Activated CD8-positive, alpha-beta memory T cell treated with anti-CD3 and anti-CD28 coated beads, Interleukin-2, amount 10 ng/mL, durations not matched to agents 7 days and 5 days (primary cell): ENCODE measurements at places on chromosomes 5 and 9.

DNA sequence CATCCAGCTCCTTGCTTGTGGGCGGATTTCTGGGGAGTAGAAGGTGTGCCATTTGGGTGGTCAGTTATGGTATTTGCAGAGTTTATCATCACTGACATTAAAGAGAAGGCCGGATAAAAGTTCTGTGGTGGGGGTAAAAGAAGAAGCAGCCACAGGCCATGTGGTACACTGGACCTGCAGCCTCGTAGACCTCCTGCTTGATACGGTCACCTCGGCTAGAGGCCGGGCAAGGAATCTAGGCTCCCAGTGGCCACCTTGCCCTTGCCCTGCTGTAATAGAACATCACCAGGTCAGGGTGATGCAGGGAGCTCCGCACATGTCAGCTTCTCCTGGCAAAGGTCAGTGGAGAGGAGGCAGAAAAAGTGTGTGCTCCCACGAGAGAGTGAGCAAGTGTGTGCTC lies 376.1 kb upstream of the IRX4 start:
- no peak for DNase-seq
- no peak overlapping the region for H3K4me3 ChIP-seq
- H3K27ac ChIP-seq: no peak overlapping the region
- no peaks in the 10 kb centered on the region for H3K4me1 ChIP-seq
- H3K36me3 ChIP-seq: no peaks in the 10 kb centered on the region

GRCh38 chr9:6946583-6947166 lies 188.9 kb downstream of the KDM4C start:
- H3K4me1 ChIP-seq: peaks cover 9% of the 10 kb centered on the region
- H3K27ac ChIP-seq: no peak overlapping the region
- no peak for DNase-seq

GRCh38 chr9:133761641-133762248 lies 23.6 kb upstream of the SARDH start:
- no peak overlapping the region for H3K27ac ChIP-seq
- H3K4me3 ChIP-seq: no peak overlapping the region

DNA sequence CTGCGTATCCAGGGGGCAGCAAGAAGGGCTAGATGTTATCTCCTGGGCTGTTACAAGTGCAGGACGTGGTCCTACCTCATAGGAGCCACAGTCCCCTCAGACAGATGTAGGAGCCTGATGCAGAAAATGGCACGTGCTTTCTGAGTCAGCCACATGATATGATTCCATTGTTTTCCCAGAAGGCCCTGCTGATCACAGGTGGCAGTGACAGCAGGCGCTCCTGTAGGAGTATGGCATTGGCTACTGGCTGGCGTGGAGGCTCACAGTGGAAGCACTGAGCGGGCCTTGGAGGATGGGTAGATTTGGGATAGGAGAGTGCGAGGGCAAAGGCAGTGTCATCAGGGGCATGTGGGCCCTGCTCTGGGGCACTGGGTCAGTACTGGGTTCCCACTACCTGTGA lies 21.9 kb downstream of the USP20 start:
- DNase-seq: no peak
- H3K27me3 ChIP-seq: no peaks in the 10 kb centered on the region
- H3K36me3 ChIP-seq: peaks cover 77% of the 10 kb centered on the region
- peak overlapping the region; percentile 88 for H3K27ac ChIP-seq

- no peaks in the 10 kb centered on the region for H3K36me3 ChIP-seq
- H3K27me3 ChIP-seq: peaks cover 8% of the 10 kb centered on the region
- H3K4me3 ChIP-seq: no peak overlapping the region
- no peak for DNase-seq
- H3K27ac ChIP-seq: no peak overlapping the region
Measured at GRCh38 chr9:134548618-134549017, 93.0 kb upstream of the COL5A1 start.
